ENCODE measurements at places on chromosomes 13 and 19. TPM values are rescaled to one million over a fixed set of nuclear protein-coding genes. Genes with fewer than 3 reads are reported as not detected.
A peak's percentile ranks its signal among the peaks of the same experiment; 100 is the strongest.

DNA sequence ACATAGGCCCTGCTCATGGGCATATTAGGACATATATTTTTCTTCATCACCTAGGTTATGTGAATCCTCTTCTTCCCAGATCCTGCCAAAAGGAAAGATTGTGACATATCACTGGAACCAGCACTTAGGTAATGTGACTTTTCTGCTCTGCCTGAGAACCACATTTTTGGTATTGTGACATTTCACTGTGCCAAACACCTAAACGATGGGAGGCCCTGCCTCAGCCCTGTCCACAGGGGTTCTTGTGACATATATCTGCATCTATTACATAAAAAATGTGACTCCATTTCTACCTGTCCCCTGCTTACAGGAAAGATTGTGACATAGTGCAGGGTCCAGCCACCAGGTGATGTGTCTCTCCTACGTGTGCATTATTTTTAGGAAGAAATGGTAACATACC, 18.5 kb upstream of the ZNF730 start:
- DNase-seq: no peak

DNA sequence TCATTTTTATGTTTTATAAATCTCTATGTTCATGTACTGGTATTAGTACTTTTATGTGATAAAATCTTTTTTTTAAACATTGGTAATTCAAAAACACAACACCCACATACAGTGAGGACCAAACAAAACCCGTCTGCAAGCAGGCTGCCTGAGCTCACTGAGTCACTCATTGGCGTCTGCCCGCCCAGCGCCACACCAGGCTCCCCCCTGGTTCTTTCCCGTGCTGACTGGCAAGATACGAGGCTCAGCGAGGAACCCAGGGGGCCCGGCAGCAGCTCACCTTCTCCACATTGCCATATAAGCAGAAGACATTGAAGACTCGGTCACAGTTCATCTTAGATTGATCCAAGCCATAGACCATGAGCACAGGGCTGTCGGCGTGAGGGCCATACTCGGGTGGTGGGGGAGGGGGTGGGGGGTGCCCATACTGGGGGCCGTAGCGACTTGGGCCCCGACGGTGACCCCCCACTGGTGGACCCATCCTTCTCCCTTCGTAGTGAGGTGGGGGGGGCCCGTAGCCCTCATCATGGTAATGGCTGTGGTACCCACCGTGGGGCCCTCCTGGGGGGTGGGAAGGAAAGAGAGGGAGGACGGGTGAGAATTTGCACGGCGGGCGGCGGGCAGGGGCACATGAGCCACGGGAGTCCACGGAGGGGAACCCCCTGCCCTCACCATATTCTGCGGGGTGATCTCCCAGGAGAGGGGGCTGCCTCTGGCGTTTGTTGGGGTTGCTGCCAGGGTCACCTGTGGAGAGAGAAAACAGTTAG, 8.4 kb upstream of the ECH1 start:
- no peak for DNase-seq

- DNase-seq: no peak
Observed at GRCh38 chr13:73268306-73268705, 209.5 kb downstream of the KLF5 start.

DNA sequence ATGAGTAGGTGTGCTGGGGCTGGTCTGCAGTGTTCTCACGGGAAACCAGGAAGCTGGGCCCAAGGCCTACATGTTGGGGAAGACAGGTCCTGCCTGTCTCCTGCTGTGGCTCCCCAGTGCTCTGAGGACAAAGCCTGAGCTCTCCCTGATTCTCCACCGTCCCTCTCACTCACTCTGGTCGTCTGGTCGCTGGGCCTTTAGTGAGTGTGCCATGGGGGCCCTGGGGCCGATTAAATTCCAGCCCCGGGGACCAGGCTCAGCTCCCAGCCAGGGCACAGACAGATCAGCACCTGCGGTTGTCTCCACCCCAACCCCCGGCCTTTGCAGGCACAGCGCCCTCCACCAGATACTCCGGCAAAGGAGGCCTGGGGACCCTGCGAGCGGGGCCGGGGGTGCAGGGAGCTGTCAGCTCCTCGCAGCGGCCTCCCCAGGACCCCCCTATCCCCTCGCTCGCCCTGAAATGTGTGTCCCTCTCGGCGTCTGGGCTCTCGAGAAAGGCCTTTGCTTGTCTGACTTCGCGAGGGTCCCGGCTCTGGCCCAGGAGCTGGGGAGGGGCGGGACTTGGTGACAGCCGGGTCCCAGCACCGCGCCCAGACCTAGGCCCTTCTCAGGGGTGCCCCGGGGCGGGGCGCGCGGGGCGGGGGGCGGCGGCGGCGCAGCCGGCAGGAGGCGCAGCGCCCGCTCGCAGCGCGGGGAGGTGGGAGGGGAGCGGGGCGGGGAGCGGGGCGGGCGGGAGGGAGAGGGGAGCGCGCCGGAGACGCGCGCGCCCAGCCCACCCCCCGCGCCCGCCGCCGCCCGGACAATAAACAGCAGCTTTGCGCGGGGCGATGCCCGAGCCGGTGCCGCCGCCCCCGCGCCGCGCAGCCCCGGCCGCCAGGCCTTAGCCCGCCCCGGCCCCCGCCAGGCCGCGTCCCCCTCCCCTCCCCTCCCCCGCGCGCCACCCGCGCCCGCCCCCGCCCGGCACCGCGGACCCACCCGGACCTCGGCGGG, at the start of gene PALM:
Gene PALM, plus strand, starts transcription at position 782 of the 990 bp plus-strand sequence. CDS start 212 bp downstream, outside the sequence.
- no peak for DNase-seq

- no peak for DNase-seq
Observed at GRCh38 chr19:17078920-17079709, 3.5 kb downstream of the MYO9B start.

- peak; percentile 17 for DNase-seq
Observed at GRCh38 chr13:27476943-27477703, 26.8 kb upstream of the MTIF3 start.

DNA sequence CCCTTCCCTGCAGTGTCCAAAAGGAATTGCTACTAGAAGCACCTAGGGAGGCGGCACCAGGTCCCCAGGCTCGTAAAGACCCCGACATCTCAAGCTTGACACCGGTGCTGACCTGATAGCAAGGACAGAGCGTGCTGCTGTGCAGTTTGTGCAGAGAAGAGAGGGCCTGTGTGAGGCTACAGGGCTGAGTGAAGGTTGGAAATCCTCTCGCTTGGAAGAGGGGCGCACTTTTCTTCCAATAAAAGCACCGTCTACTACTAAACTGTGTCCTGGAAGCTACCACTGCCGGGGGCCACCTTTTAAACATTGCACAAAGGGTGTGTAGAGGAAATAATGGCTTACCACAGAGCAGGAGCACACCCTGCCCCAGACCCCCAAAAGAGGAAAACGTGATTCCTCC, 11.0 kb downstream of the TMEM272 start:
- DNase-seq: no peak

DNA sequence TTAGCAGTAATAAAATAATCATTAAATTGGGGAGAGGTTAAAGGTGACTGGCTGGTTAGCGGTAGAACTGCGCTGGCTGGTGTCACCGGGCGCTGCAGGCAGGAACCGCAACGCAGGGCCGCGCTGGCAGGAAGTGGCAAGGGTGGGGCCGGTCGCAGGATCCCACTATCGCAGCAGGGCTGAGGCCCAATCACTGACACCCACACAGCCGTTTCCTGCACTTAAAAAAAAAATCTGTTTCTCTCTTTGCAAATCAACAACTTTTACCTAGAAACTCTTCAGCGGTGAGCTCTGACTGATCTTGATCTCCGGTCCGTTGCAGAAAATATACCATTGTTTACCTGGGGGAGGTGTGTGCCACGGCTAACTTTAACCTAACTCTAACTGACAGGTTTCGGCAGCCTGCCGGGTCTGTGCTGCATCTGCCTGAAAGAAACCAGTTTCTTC, 46.9 kb downstream of the KLF2 start:
- DNase-seq: no peak

DNA sequence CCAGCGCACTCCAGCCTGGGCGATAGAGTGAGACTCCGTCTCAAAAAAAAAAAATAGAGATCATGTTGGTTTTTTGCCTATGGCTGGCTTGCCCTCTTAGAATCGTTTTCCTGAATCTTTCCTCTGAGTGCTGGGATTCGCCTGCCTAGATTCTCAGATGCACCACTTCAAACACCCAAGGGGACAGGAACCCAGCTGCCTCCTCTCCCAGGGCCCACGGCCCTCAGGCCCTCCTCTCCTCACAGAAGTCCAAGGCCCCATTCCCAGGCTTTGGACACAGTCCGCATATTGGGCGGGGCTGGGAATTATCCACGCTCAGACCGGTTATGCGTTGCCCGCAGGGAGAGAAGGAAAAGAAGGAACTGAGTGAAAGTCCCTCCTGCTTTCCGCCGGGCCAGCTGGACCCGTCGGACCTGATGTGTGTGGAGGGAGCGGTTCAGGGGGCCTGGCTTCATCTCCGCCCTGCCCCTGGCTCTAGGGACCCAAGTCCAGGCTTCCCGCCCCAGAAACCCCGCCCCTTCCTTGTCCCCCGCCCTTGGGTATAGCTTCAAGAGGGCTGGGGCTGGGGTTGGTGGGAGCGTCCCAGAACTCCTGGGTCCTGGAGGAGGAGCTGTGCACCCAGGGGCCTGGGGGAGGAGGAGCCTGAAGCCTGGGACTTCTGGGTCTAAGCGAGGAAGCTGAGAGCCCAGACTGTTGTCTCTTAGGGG, 5.8 kb downstream of the PPFIA3 start:
- DNase-seq: no peak

DNA sequence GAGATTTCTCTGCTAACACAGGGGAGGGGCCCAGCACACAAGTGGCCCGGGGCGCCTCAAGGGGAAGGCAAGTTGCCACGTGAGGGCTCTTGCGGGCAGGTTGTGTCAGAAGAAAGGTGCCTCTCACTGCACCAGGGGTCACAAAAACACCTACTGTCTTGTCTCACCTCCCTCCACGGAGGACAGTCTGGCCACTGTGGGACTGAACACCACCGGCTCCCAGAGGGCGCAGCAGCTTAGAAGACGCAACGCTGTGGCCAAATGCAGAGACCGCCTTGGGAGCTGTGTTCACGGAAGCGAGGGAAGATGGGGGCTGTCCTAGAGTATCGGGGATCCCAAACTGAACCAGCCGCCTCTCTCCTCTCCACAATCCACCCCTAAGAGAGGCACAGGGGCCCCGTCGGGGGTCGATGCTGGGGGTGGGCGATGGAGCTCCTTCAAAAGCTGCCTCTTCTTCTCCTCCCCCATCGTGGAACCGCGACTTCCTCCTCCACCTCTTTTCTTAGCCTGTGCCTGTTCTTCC, 177.5 kb downstream of the FOXO1 start:
- no peak for DNase-seq

CADM4 gene
- 2.7 TPM for total RNA-seq

KIR3DL2 gene
- not detected for total RNA-seq

UBE2L5 gene
- total RNA-seq: not detected

YJEFN3 gene
- total RNA-seq: 6.1 TPM

FAM216B gene
- 0.05 TPM for total RNA-seq

PCDH17 gene
- total RNA-seq: 0.26 TPM

LYPD5 gene
- 0.87 TPM for total RNA-seq

SYDE1 gene
- 47.7 TPM for total RNA-seq

TMEM145 gene
- total RNA-seq: 3.0 TPM

TPTE2 gene
- total RNA-seq: not detected

DAND5 gene
- 0.54 TPM for total RNA-seq
